ENCODE measurements at places on chromosomes 2 and 18. TPM values are rescaled to one million over a fixed set of nuclear protein-coding genes. Genes with fewer than 3 reads are reported as not detected.

SERPINB3 gene
- not detected for polyA plus RNA-seq

VSNL1 gene
- polyA plus RNA-seq, result not detected

CHN1 gene
- polyA plus RNA-seq, result 0.36 TPM

KLF7 gene
- 10.3 TPM for polyA plus RNA-seq
